ENCODE measurements at places on chromosomes 2 and 18.

GRCh38 chr2:96535331-96535730, 1.2 kb upstream of the ARID5A start:
- no peak for DNase-seq

DNA sequence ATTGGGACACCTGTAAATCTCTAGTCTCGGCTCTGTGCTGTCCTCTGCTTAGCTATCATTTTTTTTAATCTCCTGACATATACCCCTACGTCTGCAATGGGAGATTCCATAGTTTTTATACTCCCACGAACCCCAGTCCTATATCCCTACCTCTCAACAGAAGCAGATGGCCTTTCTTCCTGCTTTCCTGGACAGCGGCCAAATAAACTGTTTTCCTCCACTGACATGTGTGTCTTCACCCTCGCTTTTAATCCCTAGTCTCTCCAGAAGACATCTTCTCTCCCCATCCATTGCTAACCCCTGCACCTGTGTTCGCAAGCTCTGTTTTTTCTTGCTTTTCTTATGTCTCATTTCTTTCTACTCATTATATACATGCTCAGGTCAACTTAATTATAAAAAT, 395.4 kb downstream of the EPHA4 start:
- DNase-seq: no peak

DNA sequence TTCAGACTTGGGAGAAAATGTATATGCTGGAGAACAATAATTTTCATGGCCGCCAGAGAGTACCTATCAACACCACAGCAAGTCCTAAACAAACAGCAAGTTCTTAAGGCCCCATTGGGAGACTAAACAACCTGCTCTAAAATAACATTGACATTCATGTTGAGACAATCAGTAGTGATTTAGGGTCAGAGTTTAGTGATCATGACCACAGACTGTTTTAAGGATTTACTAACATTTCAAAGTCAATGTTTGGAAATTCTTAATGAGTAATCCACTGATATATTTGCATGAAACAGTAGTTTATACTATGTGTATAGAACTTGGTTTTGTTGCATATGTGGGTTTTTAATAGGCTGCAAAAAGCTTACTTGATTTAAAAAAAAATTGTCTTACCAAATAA, 34.7 kb downstream of the RASGRP3 start:
- no peak for DNase-seq

- DNase-seq: no peak
Observed at GRCh38 chr2:216546641-216547403, 48.2 kb downstream of the RPL37A start.

GRCh38 chr2:65291216-65292105, 63.8 kb downstream of the ACTR2 start:
- no peak for DNase-seq

DNA sequence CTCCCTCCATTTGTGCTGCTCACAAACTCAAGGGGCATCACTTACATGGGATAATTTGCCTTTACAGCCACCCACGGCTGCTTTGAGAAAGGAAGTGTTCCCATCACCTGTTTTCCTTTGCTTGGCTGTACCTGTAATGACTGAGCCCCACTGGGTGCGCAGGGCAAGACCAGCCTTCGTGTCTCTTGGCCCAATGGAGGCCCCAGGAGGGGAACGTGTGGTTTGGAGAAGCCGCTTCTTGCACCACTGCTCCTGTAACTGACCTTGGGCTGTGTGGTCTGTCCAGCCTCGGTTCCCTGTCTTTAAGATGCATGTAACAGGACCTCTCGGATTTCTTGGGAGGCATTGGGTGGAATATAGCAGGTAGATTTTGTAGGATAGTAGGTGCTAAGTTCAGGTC, 41.1 kb downstream of the LDLRAD4 start:
- DNase-seq: no peak

GRCh38 chr2:104847586-104848160, 6.2 kb upstream of the POU3F3 start:
- no peak for DNase-seq

GRCh38 chr2:240499309-240500301, 58.2 kb downstream of the ANKMY1 start:
- DNase-seq: no peak

- no peak for DNase-seq
Observed at GRCh38 chr2:129274918-129275317, 704.5 kb upstream of the RAB6C start.

- no peak for DNase-seq
Observed at GRCh38 chr2:72386288-72386687, 238.6 kb upstream of the CYP26B1 start.

DNA sequence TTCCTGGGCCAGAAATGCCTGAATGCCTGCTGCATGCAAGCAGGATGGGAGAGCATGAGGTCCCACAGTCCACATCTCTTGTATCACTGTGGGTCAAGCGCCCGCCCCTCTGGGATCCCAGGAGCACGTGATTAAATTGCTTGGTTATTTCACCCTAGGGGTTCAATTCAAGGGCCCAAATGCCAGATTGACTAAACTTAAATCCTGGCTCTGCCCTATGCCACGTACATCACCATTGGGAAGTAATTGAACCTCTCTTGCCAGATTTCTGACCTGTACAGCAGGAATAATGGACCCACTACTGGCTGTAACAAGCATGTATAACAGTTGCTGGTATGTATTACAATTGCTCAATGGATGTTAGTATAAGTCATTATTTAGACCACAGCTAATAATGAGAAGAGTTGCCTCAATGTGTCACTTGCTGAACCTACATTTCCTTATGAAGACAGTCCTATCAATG, 19.9 kb downstream of the FHL2 start:
- no peak for DNase-seq

DNA sequence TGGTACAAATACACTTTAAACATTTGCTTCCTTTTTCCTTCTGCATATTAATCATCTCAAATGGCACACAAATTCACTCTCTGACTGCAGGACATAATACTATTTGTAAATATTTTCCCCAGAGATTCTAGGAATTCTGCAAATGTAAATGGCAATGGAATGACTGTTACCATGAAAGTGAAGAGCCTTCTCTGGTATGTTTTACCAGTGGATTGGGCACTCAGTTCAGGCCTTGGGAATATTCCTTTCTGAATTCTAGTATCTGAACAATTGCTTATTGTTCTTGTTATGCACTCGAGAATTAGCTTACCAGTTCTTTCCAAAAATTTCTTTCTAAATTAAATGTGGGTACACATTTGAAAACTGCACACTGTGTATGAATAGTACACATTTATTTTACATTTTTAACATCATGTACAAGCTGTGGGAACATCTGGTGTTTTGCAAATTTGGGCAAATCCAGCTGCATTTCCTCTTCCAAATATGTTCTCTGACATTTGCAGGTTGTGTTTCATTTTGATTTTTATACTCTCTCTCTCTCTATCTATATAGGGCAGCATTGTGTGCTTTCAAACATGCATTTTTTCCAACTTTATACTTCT, 289.1 kb downstream of the NBAS start:
- no peak for DNase-seq

DNA sequence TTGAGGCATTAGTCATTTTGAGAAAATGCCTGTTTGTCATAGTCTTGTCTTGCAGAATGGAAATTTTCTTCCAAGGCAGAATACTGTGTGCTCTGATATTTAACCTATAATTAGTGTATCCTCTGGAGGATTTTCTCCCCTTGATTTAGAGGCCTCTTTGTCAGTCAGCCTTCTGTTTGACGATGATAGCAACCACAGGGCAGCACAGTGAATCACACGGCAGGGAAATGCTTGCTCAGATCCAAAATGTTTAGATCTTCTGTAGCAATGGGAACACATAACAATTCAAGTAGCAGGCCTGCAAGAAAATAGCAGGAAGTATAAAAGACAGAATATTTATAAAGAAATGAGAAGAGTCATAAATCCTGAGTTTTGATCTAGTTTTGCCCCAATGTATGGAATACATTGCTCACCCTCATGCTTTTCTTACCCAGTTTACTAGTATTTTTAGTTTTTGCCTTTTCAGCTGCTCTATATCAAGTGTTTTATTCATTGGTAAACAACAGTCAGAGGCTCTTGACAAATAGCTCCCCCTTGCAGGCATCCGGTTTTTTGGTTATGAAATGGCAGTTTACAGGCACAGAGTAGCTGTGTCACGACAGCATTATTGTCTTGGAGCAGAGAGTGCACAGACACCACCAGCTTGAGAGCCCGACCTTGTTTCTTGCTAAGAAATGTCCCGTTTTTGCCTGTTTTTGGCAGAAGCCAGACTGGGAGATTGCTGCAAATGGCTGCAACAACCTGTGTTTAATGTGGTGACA, 185.1 kb downstream of the MYO3B start:
- no peak for DNase-seq

GRCh38 chr2:197908990-197909776, 104.8 kb downstream of the PLCL1 start:
- no peak for DNase-seq

DNA sequence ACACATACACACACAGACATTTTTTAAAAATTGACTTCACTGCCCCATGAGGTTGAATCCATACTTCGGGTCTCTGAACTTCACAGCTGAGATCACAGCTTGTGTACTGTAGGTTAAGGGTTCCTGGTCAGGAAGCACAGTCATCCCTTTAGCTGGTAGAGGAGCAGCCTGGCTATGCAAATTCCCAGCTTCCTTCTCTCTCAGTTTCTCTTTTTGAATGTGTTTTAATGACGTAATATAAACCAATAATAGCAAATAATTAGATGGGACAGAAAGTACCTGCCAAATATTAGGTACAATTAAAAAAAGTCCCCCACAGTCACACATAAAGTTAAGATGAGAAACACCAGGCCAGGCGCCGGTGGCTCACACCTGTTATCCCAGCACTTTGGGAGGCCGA, 178.7 kb downstream of the ZNF385B start:
- no peak for DNase-seq

DNA sequence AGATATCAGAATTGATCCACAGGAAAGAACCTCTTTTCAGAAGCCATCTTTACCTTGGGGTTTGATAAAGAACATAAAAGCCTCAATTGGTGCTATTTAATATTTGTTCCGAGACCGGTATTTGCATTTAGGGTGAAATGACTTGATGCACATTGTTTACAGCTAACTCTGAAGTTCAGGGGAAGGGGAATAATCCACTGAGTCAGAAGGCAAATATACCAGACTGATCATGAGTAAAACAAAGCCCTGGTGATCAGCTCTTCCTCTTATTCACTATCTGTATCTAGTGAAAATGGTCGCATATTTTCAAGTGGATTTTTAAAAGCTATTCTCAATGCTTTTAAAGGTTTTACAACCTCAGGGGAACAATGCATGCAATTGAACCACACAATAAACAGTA, 53.0 kb upstream of the ATP8B1 start:
- no peak for DNase-seq

DNA sequence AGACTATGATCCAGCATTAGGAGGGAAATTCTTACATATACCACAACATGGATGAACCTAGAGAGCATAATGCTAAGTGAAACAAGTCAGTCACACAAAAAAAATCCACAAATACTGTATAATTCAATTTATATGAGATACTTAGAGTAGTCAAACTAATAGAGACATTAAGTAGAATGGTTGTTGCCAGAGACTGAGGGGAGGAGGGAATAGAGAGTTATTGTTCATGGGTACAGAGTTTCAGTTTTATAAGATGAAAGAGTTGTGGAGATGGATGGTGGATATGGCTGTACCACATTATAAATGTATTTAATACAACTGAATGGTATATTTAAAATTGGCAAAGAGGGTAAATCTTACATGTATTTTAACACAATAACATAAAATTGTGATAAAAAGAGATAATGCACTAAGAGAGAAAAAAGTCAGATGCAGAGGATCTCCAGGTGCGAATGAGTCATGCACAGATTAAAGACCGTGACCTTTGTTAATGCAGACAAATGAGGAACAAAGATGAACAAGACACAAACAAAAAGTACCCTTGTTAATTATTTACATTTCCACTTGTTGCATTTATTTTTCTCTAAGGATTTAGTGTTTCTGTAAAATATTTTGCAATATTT, 541.7 kb upstream of the MEX3C start:
- no peak for DNase-seq

GRCh38 chr18:65133610-65134009, 617.2 kb upstream of the CDH7 start:
- DNase-seq: no peak

DNA sequence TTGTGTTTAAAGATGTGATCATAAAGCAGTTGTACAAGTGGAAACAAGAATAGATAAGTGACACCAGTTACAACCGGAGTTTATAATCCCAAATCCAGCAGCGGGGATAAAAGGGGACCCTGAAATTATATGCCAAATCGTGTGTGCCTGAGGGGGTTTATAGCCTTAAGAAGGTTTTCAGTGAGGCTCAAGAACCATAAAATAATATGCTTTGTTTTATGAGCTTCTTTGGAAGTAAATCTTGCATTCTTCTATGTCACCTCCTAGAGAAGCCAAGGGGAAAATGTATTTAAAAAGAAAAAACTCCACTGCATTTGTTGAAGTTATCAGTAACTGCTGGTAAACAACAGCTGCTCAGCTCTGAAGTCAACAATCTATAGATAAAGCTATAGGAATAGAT, 25.8 kb upstream of the MAP3K20 start:
- DNase-seq: no peak

DNA sequence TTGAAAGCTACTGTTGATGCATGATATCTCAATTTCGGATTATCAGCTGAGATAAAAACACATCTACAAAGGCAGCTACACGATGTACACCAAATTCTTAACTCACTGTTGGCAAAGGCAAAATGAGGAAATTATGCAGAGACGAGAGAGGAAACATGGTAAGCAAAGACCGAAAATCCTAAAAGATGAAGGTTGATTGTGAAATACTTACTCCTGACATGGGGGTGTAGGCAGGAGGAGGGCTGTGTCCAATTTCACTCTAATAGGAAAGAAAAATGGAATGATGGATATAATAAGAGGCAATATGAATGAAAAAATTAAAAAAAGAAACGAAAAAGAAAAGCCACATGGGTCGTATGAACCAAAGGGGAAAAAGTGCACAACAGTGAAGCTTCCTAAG, 831.3 kb downstream of the CPS1 start:
- no peak for DNase-seq

DNA sequence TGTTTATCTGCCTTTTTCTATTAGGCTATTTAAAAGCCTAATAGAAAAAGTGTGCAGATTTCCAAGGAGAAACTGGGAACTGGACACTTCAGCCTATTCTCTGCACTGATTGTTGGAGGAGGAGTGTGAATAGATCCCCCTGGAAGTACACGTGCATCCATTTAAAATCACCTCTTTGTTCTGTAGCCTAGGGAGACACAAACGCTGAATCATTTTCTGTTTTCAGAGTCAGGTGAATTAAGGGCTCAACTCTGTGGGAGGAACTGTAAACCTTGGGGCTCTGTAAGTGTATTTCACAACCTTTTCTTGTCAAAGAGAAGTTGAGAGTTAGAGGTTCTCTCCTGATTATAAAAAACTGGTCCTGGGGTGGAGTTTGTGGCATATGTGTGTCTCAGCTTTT, 159.7 kb downstream of the SPAG16 start:
- DNase-seq: no peak

GRCh38 chr18:28771849-28772248, 594.9 kb upstream of the CDH2 start:
- DNase-seq: no peak
